ENCODE measurements at places on chromosomes 1 and 21. TPM values are rescaled to one million over a fixed set of nuclear protein-coding genes. Genes with fewer than 3 reads are reported as not detected.
A peak's percentile ranks its signal among the peaks of the same experiment; 100 is the strongest.

GRCh38 chr1:188611432-188611831, 1782.7 kb downstream of the PLA2G4A start:
- no peak overlapping the region for H3K4me3 ChIP-seq
- no peak overlapping the region for H3K27ac ChIP-seq
- H3K36me3 ChIP-seq, result no peaks in the 10 kb centered on the region

- H3K36me3 ChIP-seq, result no peaks in the 10 kb centered on the region
- no peak overlapping the region for H3K27ac ChIP-seq
- peaks cover 3% of the 10 kb centered on the region for H3K4me1 ChIP-seq
- H3K4me3 ChIP-seq, result no peak overlapping the region
- peak; percentile 13 for DNase-seq
Measured at GRCh38 chr1:227894831-227895451, 52.8 kb downstream of the WNT9A start.

DNA sequence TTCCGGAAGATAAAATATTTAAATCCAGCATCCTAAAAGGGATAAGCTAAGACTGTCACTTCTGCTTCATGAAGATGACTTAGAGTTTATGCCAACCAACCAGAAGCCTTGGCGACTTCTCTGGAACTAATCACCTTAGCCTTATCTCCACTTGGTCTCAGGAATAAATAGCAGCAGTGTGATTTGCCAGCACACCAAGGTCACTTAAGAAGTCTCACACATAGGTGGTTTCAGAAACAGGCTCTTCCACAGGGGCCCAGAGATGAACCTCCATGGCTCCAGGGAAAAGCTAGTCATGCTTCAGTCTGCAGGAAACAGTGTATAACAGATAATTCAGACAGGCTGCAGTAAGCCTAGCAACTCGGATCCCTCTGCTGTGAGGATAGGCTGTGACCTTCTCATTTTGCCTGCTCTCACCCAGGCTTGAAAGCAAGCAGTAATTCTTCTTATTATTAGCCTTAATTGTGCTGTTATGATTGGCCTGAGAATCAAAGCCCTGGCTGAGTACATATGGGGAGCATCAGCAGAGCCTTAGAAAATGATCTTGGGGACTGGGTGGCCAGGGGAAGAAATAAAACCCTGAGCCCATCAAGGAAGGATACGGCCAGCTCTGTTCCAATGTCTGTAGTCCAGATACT, 84.7 kb downstream of the WLS start:
- no peaks in the 10 kb centered on the region for H3K36me3 ChIP-seq
- no peak overlapping the region for H3K27ac ChIP-seq
- no peaks in the 10 kb centered on the region for H3K27me3 ChIP-seq

DNA sequence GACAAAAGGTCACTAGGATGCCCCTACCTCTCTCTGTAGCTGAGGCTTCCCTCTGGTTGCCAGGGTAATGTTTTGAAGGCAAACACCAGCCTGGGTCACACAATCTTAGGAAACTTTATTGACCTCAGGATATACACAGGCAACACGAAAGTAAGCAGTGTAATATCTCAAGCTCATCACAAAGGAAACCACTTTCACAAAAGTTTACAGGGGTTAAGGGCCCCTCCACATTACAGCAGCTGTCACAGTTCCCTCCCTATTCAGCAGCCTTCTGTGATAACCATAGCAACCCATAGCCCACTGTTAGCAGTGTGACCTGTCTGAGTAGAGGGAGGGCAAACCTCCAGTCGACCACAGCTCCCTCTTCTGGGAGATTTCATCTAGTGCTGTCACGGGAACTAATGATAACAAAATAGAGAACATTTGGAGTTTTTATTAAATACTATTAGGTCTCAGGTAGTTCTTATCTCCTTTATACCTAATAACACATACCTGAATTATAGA, 149.8 kb downstream of the PTPRC start:
- no peak overlapping the region for H3K4me3 ChIP-seq
- no peaks in the 10 kb centered on the region for H3K36me3 ChIP-seq
- no peak for DNase-seq
- no peaks in the 10 kb centered on the region for H3K4me1 ChIP-seq

- H3K4me1 ChIP-seq, result no peaks in the 10 kb centered on the region
- DNase-seq, result peak; percentile 54
- no peak overlapping the region for H3K4me3 ChIP-seq
- H3K27ac ChIP-seq, result no peak overlapping the region
- no peaks in the 10 kb centered on the region for H3K27me3 ChIP-seq
- H3K36me3 ChIP-seq, result no peaks in the 10 kb centered on the region
Measured at GRCh38 chr1:89483010-89483756, 41.4 kb upstream of the LRRC8B start.

- peaks cover 7% of the 10 kb centered on the region for H3K36me3 ChIP-seq
- no peaks in the 10 kb centered on the region for H3K4me1 ChIP-seq
- DNase-seq, result no peak
- no peak overlapping the region for H3K4me3 ChIP-seq
- H3K27ac ChIP-seq, result no peak overlapping the region
Measured at GRCh38 chr1:241513378-241513777, 6.2 kb downstream of the FH start.

DNA sequence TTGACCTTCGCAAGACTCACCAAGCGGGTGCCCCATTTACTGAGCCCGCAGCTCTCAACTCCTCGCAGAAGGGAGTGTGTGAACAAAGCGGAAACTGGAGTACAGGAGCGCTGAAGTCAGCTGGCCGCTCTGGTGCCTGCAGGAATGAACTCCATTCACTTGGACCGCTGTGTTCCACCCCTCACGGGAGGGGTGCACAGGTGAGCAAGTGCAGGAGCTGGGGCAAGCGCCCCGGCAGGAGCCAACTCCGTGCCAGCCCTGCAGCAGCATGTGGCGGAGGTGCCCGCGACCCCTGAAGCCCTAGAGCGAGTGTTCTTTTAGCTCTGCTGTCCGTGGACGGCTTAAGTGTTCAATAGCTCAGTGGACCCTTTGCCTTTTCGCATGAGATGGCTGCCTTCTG, 471.6 kb upstream of the ADGRL4 start:
- H3K4me1 ChIP-seq, result no peaks in the 10 kb centered on the region
- H3K27me3 ChIP-seq, result no peaks in the 10 kb centered on the region
- no peak overlapping the region for H3K27ac ChIP-seq
- no peak for DNase-seq

GRCh38 chr1:25774921-25775771, 24.8 kb upstream of the SELENON start:
- H3K4me1 ChIP-seq, result peaks cover 9% of the 10 kb centered on the region
- H3K27ac ChIP-seq, result no peak overlapping the region
- H3K4me3 ChIP-seq, result no peak overlapping the region
- H3K36me3 ChIP-seq, result no peaks in the 10 kb centered on the region
- no peaks in the 10 kb centered on the region for H3K27me3 ChIP-seq

DNA sequence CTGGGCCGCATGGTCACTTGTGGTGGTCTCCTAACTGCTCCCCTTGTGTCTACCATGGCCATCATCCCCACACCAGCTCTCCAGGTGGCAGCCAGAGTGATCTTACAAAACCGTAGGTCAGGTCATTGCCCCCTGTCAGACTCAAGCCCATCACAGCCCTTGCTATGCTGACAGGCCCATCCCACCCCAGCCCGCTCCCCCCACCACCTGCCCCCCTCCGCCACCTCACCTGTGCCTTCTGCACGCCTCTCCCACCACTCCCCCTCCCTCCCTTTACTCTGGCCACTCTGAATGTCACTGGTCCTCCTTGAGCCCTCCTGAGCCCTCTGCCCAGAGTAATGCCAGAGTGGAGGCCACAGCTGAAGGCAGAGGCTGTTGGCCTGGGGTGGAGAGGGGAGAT, 28.5 kb downstream of the TEX35 start:
- no peaks in the 10 kb centered on the region for H3K4me1 ChIP-seq
- no peaks in the 10 kb centered on the region for H3K27me3 ChIP-seq
- H3K4me3 ChIP-seq, result peak overlapping the region; percentile 91
- no peak for DNase-seq
- H3K36me3 ChIP-seq, result no peaks in the 10 kb centered on the region
- H3K27ac ChIP-seq, result no peak overlapping the region

DNA sequence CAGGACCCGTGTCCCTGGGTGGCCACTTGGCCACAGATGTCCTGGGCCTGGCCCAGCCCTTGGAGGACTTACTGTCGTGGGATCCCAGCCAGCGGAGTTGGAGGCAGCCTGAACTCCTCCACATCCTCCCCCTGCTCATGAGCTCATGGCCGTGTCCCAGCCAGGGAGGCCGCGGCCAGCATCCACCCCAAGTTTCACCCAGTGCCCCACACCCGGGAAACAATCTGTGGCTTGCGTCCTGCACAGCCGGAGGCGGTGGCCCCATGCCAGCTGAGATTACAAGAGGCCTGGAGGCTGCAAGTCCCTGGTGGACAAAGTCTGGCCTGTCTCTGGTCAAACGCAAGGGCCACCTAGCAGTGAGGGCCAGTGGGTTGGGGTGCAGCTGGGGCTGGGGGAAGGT, 27.5 kb upstream of the TMEM52 start:
- no peak overlapping the region for H3K27ac ChIP-seq
- no peaks in the 10 kb centered on the region for H3K4me1 ChIP-seq
- DNase-seq, result no peak
- no peak overlapping the region for H3K4me3 ChIP-seq
- H3K27me3 ChIP-seq, result peaks cover 18% of the 10 kb centered on the region

DNA sequence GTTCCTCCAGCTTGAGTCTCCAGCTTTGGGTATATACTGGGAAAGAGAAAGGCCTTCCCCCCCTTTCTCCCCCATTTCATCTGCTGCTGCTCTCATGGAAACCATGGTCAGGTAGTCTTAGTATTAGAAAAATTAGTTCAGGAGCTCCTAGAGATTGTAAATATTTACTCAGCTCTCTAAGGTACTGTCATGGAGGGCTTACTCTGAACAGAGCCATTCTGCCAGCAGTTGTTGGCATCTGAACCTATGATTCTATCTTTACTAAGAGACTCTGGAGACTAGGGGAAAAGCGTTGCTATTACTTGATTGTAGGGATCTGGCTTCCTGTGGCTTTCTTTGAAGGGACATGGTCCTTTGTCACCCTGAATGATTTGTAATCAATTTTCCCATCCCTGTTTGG, 6.1 kb downstream of the INTS3 start:
- DNase-seq, result no peak
- peak overlapping the region; percentile 48 for H3K27ac ChIP-seq
- H3K36me3 ChIP-seq, result no peaks in the 10 kb centered on the region
- H3K27me3 ChIP-seq, result no peaks in the 10 kb centered on the region
- H3K4me1 ChIP-seq, result peaks cover 7% of the 10 kb centered on the region

GRCh38 chr21:29829564-29830275, 110.1 kb downstream of the GRIK1 start:
- H3K4me1 ChIP-seq, result no peaks in the 10 kb centered on the region
- no peak overlapping the region for H3K27ac ChIP-seq
- no peak for DNase-seq
- no peaks in the 10 kb centered on the region for H3K27me3 ChIP-seq

DNA sequence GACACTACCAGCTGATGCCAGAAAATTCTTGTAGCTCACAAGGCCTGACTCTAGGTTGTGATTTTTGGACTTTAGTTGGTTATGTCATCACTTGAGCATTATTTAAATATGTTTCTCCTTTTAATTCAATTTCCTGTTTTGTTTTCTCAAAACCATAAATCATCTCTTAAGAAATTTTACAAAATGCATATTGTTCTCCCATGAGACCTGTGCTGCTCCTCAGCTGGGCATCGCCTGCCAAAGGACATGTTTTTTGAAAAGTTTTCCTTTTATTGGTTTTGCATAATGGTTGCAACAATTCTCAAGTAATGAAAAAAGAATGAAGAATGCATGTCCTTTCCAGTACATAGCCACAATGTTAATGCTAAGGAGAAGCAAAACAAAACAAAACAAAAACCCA, 204.7 kb upstream of the LYPLAL1 start:
- no peak overlapping the region for H3K27ac ChIP-seq
- H3K4me3 ChIP-seq, result no peak overlapping the region
- no peaks in the 10 kb centered on the region for H3K27me3 ChIP-seq

DNA sequence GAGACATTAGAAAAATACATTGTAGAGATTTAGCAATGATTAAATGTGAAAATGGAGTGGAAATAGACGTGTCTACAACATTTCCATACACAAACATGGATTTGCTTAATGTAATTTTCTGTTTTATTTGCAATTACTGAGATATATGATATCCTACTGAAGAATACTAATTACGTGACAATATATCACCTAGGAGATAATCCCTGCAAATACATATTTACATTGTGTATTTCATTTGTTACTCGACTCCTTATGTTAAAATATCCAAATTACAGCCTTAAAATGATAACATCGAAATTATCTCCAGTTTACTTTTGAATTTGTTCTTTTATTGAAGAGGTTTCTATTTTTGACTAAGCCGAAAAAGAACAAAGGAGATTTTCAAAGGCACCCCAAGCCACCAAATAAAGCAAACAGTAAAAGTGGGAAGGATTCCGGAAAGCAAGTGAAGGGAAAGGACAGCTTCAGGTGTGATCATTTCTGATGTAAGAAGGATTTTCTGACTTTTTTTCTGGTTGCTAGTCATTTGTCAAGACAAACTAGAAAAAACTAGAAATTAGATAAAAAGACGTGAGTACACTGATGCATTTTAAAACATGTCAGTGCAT, 7.9 kb downstream of the LHX4 start:
- no peak overlapping the region for H3K27ac ChIP-seq
- no peak for DNase-seq
- H3K27me3 ChIP-seq, result peaks cover 11% of the 10 kb centered on the region

DNA sequence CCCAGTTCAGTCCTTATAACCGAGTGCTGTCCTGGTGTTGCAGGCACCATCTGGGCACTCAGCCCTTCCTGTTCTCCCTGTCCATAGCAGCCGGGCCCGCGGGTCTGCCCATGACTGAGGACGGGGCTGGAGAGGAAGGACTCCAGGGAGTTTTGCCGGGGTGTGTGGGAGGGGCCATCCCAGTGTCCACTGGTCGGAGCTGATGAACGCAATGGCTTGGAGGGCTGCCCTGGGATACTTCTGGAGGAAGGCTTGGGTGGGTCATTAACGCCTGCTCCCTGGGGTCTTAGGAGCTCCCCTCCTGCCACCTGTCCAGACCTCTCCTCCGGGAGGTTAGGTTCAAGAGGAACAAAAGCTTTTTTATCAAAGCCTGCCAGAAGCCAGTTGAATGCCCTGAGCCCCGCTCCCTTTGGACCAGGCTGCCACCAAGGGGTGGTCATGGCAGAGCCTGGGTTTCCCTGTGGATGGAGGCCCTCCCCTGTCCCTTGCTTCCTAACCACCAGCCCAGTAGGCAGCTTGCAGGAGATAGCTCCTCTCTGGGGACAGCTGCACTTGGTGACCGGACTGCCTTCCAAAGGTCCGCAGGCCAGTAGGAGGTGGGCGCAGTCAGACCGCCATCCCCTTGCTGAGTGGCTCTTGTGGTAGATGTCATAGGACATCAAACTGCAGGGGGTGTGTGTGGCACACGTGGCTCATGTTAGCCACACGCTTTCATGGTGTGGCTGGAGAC, 61.3 kb downstream of the TRIM11 start:
- H3K4me1 ChIP-seq, result no peaks in the 10 kb centered on the region
- no peaks in the 10 kb centered on the region for H3K36me3 ChIP-seq
- H3K27ac ChIP-seq, result no peak overlapping the region
- no peaks in the 10 kb centered on the region for H3K27me3 ChIP-seq
- peak; percentile 51 for DNase-seq

The ASPM gene
- total RNA-seq, result 3.2 TPM

The OR2AK2 gene
- not detected for total RNA-seq

The GUCA2A gene
- total RNA-seq, result 8.8 TPM

The LDLRAD2 gene
- total RNA-seq, result not detected

The MSH4 gene
- total RNA-seq, result 0.32 TPM

The OR2T29 gene
- not detected for total RNA-seq
